GM12864 (cell line): ENCODE measurements at places on chromosomes 1 and 21.

GRCh38 chr1:54609301-54609921 lies 13.9 kb downstream of the FAM151A start:
- DNase-seq, result no peak

- DNase-seq, result no peak
Observed at GRCh38 chr1:228647523-228648444, 87.5 kb upstream of the RHOU start.

DNA sequence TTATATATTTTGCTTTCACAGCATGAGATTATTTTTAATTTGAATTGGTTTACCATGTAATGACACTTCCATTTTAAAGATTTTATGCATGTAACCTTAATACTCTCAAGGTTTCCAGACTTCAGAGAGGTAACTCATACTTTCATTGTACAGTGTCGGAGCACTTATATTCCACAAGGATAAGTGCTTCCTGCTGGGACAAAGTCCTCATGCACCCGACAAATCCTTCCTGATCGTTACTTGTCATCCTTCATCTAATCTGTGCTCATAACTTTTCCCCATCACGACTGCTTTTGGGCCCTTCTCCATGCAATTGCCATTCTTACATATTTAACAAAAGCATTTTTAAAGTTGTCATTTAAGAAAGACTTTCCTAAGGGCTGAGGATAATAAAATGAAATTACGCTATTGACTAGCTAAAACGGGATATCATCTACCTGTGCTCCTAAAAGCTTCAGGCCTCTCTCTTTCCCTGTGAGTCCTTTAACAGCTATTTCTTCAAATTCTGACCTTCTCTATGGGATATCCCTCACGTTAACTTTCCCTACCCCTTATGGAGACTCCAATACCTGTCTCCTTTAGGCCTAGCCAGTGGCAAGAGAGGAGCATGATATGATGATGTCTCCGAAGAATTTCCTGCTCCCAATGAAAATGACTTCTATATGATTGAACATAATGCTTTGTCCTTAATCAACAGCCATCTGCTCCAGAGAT lies 59.3 kb downstream of the NCAM2 start:
- no peak for DNase-seq

- no peak for DNase-seq
Observed at GRCh38 chr1:46747683-46748288, 28.9 kb upstream of the EFCAB14 start.

DNA sequence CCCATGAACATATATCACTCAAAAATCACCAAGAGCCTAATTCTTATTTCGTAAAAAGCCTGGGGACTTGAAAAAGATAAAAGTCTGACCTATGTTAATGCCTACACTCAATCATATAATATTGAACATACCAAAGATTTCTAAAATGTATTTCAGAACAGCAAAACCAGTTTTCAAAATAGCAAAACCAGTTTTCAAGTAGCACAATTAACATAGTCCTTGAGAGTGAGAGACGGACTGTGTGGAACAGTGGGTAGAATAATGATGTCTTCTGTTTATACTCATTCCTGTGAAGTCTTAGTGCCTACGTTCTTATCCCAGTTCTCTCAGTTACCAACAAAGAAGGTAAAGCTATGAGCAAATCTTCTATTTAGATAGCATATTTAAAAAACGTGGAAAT lies 22.3 kb upstream of the RGS2 start:
- no peak for DNase-seq
